Fibroblast of upper back skin (primary cell): ENCODE measurements at places on chromosomes 1 and 21.

GRCh38 chr1:38699330-38700076, 160.1 kb downstream of the RRAGC start:
- no peak for DNase-seq

DNA sequence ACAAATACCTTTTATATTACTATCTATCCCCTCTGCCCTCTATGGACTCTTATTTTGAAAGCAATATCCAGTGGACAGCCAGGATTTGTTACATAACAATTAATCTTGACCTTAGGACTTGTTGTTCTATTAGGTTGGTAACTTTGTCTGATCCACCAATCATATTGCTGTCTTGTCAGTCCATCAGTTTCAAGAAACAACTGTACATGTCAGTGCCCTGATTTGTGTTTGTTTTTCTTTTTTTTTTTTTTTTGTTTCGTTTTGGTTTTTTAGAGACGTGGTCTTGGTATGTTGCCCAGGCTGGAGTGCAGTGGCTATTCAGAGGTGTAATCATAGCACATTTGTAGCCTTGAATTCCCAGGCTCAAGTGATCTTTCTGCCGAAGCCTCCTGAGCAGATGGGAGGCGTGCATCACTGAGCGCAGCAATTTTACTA, 1.5 kb upstream of the SCP2 start:
- no peak for DNase-seq

GRCh38 chr1:156082309-156083091, at the start of gene MEX3A:
Gene MEX3A, minus strand, starts transcription at chr1:156082465. Its CDS starts 467 bp downstream, at chr1:156081998.
- peak; percentile 78 for DNase-seq

DNA sequence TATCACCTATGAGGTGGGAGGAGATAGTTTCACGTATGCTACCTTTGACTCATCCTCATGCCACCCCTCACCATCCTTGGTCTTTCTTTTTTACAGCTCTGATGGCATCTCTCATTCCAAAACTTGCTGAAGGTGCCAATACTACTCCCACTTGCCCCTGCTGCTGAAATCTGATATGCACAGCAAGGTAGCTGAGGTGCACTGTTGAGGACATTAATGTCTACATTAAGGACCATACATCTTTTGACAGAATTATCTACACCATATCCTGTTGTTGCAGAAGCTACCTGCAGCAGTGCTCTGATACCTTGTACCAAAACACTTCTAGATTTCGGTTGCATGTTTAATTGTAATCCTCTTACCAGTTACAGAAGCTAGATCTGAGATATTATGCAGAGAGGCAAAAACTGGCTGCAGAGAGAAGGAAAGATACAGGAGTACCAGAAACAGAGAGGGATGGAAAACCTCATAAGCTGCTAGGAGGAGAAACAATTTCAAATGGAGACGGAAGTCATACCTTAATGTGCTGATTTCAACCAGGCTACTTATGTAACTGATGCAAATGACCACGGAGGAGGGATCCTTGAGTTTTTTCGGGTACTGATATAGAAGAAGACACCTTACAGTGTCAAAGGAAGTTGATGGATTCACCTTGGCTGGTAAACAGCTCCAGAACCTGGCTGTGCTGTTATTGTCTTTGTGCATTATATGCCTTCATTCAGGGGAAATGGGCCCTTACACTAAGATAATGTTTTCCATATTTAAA, 19.3 kb upstream of the PTPRC start:
- no peak for DNase-seq

DNA sequence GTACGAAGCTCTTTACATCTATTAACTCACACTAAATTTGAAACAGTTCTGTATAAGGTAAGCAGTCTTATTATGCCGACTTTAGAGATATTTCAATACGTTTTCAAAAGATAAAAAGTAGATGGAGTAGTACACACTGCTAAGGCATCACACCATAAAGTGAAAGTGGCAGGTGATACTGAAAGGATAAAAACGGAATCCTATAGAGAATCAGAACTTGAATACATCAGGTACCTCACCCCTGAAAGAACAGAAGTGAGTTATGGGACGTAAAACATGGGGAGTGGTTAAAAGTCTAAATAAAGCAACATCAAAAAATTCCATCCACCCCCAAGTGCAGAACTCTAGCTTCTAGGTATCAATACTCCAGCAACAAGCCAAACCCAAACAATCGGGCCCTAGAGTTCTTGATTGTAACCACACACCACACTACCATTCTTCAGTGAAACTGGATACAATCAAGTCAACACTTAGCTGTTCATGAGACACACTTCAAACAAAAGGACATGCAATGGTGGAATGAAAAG, 142.6 kb downstream of the SMYD3 start:
- DNase-seq = no peak

GRCh38 chr21:26177187-26177586, 6.6 kb upstream of the APP start:
- peak; percentile 44 for DNase-seq

DNA sequence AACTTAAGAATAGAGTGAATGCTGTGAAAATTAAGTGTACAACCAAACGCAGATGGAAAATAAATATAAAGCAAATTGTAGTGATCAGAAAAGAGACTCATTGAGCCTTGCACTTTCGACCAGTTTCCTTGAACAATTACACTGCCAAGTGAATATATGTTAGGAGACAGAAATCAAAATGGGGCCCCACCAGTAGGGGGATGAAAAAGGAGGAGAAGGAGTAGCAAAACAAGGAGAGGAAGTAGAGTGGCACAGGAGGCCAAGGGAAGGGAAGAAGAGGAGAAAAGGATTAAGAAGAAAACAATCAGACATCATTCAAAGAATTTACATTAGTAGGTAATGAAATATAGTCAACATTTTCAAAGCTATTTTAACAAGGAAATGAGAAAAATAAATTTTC, 1770.6 kb downstream of the PLA2G4A start:
- no peak for DNase-seq

GRCh38 chr21:34518301-34518700, 6.3 kb upstream of the KCNE1 start:
- no peak for DNase-seq

DNA sequence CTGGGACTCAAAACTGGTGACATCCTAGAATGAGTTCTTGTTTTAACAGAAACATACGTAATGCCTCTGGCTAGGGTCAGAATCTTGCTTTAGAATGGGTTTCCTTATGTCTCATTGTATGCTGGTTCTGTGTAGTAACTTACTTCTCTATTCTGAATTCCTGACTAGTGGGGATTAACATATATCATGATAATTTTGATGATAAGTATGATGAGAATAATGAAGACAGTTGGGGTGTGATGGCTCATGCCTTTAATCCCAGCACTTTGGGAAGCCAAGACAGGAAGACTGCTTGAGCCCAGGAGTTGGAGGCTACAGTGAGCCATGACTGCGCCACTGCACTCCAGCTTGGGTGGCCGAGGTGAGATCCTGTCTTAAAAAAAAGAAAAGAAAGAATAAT, 31.7 kb upstream of the CDC42BPA start:
- DNase-seq = no peak

GRCh38 chr1:205028924-205029323, 14.1 kb upstream of the CNTN2 start:
- DNase-seq = no peak
